Airway epithelial cell (primary cell): ENCODE measurements at places on chromosomes 12 and 14. TPM values are rescaled to one million over a fixed set of nuclear protein-coding genes. Genes with fewer than 3 reads are reported as not detected.

PLCZ1 gene
- not detected in 2 replicates for total RNA-seq

ASCL1 gene
- total RNA-seq: not detected in 2 replicates

PTCSC3 gene
- not detected in 2 replicates for total RNA-seq

FIGNL2 gene
- total RNA-seq: not detected in 2 replicates

SLC39A2 gene
- total RNA-seq: 8.2 and 10.4 TPM in 2 replicates

MPHOSPH9 gene
- 18.0 and 23.0 TPM in 2 replicates for total RNA-seq
